T1000 (cell line): ENCODE measurements at places on chromosomes 12 and 14.

GRCh38 chr12:87660987-87661774, 368.0 kb downstream of the C12orf50 start:
- no peak for DNase-seq

- DNase-seq, result no peak
Observed at GRCh38 chr14:23168246-23168645, 15.2 kb downstream of the SLC7A8 start.

- DNase-seq, result no peak
Observed at GRCh38 chr12:47082283-47082682, 2.5 kb upstream of the AMIGO2 start.

- no peak for DNase-seq
Observed at GRCh38 chr12:30145684-30146032, 361.9 kb upstream of the TMTC1 start.

GRCh38 chr12:99026332-99027054, 381.4 kb downstream of the APAF1 start:
- DNase-seq, result no peak

- DNase-seq, result peak; percentile 28
Observed at GRCh38 chr12:26853303-26854030, 20.5 kb upstream of the ITPR2 start.

- no peak for DNase-seq
Observed at GRCh38 chr14:100654814-100655740, 67.9 kb upstream of the BEGAIN start.

- DNase-seq, result no peak
Observed at GRCh38 chr14:65210118-65210821, 108.0 kb upstream of the MAX start.

DNA sequence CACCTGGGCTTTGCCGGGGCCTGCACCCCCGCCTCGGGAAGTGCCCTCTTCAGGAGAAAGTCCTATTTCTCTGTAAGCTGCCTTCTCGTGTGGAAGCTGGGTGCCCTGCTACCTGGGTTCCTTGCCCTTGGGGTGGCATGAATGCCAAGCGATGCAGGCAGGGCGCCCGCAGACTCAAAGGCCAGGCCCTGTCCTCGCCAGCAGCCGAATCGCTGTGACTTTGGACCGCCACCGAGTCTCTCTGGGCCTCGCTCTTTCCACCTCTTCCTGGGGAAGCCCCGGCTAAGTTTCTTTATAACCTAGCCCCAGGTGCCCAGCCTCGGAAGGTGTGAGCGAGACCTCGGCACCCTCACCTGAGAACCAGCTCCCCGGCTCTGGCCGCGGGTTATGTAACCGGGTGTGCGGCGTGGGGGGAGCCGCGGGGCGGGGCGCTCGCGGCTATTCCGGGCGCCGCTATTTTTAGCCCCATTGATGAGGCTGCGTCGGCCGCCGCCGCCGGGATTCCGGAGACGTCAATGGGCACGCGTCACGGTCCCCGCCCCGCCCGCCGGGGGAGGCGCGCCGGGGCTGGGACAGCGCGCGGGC, 14.6 kb upstream of the NR4A1 start:
- DNase-seq, result peak; percentile 100
